ENCODE measurements at places on chromosomes 11 and 22. TPM values are rescaled to one million over a fixed set of nuclear protein-coding genes. Genes with fewer than 3 reads are reported as not detected.

DNA sequence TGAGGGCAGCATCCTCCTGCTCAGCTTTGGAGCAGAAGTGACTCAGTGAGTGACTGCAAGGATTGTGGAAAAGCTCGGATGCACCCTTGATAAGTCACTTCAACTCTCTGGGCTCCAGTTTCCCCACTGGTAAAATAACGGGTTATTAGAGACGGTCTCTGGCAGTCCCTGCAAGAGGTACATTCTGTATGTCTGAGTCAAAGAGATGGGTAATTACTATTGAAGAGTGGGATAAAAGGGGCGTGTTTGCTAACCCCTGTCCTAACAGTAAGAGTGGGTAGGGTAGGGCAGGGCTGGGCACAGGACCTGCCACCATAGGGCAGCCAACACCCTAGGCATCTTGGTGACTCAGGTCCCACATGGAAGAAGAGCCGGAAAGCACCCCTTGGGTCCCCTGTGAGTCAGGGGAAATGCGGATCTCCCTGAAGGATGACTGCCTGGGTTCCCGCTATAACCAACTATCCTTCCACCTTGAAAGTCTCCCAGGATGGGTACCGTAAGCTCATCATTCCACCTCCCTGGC lies 7.3 kb upstream of the AHNAK start:
- DNase-seq: no peak

GRCh38 chr11:101458161-101458560 lies 125.6 kb downstream of the TRPC6 start:
- DNase-seq: no peak

- no peak for DNase-seq
These were observed 9.2 kb downstream of the TAB1 start for GRCh38 chr22:39408807-39409206.

The DTX4 gene
- 58.7 TPM for total RNA-seq

- no peak for DNase-seq
These were observed 2.4 kb upstream of the SGSM3 start for GRCh38 chr22:40368016-40368415.

The TSSK2 gene
- not detected for total RNA-seq

DNA sequence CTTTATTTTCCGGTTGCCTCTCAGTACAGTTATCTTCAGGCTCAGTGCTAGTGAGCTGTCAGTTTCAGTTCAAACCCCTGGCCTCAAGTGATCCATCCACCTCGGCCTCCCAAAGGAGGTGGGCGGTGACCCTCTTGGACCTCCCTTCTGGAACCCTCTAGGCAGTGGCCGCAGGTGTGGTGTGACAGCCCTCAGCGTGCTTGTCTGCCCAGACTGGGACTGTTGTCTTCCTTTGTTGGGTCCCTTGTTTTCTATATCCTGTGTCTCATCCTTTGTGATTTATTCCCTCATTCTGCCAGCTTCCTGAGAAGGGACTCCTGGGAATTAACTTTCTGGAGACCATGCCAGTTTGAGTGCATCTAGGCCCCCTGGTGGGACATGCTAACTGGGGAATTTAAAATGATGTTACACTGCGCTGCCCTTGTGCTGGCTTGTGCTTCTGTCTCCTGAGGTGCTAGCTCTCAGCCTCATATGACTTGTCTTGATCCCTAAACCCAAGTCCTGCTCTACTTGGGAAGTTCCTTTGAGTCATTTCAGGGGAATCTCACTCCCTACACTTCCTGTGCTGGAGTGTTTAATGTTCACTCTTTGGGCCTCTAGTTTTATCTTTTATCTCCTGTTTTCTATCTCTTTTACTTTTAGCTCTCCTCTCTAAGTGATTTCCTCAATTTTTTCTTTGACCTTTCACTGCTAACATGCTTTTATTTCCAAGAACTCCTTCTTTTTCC lies 19.4 kb downstream of the MED15 start:
- DNase-seq: no peak

DNA sequence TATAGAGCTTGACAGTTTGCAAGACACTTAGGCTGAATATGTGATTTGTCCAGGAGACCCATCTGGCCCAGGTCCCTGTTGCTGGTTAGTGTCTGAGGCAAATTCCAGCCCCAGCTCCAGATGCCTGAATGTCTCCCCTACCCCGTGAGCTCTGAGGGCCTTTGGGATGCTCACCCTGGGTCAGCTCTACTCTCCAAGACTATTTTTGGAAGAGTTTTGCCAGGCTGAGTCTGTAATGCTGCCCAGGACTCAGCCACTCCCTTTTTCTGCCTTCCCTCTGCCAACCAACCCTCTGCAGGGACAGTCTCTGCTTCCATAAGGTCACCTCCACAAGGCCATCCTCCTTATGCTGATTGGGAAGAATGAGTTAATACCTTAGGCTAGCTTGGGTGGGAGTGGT lies 66.3 kb downstream of the CABIN1 start:
- no peak for DNase-seq

The SLC22A8 gene
- total RNA-seq: not detected

DNA sequence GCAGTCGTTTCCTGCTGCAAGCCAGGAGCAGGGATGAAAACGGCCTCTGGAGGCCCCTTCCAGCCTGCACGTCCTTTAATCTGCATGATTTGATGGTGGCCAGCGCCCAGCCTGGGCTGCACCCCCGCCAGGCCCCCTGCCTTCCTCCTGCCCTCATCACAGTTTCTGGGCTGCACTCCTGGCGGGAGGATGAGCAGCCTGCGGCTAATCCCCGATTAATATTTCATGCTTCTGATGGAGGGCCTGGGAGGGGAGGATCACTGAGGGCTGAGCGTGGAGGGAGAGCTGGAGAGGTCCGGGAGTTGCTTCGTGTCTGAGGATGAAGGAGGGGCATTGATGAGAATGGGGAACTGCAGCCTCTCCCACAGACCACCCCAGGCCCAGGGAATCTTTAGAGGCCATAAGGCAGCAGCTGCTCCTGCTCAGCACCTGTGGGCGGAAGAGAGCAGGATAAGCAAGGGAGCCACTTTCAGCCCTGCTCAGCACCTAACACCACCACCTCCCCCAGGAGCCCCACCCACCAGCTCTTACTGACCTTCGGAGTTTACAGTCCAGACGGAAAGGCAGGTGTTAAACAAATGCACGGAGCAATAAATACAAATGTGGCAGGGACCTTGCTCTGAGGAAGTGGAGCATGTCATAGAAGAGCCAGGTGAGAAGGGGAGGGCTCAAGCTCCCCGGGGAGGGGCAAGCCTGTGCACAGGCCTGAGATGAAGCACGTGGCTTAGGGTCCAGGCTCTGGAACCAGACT lies 135.0 kb upstream of the NECTIN1 start:
- peak; percentile 23 for DNase-seq

The HEPHL1 gene
- total RNA-seq: not detected

- DNase-seq: no peak
These were observed 5.4 kb upstream of the OR52L1 start for GRCh38 chr11:5992150-5992549.

DNA sequence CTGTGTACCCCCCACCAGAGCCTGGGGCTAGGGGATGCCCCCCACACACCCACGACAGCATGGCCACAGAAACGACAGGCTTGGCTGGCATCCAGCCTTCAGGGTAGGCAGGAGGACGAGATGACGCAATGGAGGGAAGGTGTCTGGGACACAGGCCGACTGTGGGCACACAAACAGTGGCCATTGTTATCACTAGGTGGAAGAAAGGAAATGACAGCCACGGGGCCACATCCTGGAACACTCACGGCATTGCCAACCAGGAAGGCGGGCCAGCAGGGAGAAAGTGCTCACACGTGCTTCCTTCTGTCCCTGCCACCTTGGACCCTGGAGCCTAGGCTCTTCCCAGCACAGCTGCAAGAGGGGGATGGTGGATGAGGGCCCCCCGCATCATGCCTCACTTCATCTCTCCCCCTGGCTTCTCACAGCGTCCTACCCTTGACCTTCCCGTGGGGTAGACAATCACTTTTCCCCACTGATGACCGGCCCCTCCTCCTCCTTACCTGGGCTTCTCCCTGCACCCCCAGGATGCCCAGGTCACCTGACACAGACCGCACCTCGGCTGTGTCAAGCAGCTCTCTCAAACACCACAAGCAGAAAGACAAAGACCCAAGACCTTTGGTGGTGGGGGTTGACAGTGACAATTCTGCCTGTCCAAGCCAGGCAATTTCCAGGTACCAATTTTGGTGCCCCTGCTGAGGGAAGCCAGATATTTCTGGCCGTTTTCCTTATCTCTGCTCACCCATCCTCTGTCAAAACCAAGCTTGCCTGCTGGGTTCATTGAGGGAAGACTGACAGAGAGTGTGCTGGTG lies 8.6 kb downstream of the PLA2G6 start:
- DNase-seq: peak; percentile 80

The SPA17 gene
- total RNA-seq: 9.4 TPM

DNA sequence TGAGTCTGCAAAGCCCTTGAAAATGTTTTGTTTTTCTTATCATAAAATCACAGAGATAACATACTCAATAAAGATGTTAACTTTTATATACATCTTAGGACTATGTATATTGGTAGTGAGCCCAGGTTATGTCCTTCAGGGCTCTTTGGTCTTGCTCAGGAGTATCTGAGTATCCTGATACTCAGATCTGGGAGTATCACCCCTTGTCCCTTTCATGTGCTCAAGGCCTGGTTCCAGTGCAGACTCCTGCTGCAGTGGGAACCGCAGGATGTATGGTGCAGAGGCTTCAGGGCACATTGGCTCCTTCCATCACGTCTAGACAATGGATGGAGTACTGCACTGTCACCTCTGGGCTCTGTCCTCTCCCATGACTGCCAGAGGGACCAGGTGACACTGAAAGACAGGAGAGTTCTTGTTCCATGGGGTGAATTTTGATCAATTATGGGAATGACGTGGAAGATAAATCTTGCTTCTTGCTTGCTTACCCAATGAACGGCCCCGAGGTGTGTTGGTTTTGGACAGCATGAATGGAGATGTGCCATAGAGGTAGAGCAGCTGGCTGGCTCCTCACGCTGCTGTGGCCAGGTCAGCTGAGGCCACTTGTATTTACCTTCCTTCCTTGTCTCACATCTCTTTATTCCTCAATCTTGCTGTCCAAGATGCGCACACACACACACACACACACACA lies 215.5 kb downstream of the ARHGAP42 start:
- DNase-seq: no peak

The GTSE1 gene
- not detected for total RNA-seq

The PRDM11 gene
- 13.1 TPM for total RNA-seq

GRCh38 chr11:134015556-134015955 lies 53.3 kb upstream of the JAM3 start:
- DNase-seq: no peak

The LRRC74B gene
- total RNA-seq: 1.9 TPM

DNA sequence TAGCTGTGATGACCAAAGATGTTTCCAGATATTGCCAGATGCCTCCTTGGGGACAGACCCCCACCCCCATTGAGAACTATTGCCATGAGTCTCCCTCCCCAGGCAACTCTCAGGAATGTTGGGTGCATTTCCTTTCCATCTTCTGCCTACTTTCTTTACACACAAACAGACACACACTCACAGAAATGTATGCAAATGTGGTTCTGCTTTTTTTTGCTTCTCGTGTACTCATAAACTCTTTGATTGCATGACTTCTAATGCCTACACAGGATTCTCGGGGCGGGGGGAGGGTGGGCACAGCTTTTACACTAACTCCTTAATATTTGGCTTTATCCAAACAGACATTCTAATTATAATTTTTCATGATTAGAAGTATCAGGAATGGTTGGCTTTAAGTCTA lies 53.3 kb upstream of the SUSD2 start:
- no peak for DNase-seq

The DYNC2H1 gene
- total RNA-seq: 11.1 TPM

DNA sequence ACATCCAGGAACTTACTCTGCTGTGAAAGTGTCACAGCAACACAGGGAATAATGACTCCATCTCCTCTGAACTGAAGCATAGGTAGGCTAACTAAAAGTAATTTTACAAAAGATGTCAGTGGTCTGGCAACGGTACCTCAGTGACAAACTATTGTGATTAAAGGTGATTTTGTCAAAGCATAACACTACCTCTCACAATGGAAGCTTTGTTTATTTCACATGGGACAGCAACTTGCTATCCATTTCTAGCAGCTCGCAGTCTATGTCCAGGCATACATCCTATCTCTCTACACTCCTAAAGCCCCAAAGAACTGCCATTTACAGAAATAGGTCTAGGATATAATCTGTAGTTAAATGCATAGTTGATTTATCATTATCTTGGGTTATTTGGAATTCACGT lies 163.0 kb downstream of the KIRREL3 start:
- no peak for DNase-seq

DNA sequence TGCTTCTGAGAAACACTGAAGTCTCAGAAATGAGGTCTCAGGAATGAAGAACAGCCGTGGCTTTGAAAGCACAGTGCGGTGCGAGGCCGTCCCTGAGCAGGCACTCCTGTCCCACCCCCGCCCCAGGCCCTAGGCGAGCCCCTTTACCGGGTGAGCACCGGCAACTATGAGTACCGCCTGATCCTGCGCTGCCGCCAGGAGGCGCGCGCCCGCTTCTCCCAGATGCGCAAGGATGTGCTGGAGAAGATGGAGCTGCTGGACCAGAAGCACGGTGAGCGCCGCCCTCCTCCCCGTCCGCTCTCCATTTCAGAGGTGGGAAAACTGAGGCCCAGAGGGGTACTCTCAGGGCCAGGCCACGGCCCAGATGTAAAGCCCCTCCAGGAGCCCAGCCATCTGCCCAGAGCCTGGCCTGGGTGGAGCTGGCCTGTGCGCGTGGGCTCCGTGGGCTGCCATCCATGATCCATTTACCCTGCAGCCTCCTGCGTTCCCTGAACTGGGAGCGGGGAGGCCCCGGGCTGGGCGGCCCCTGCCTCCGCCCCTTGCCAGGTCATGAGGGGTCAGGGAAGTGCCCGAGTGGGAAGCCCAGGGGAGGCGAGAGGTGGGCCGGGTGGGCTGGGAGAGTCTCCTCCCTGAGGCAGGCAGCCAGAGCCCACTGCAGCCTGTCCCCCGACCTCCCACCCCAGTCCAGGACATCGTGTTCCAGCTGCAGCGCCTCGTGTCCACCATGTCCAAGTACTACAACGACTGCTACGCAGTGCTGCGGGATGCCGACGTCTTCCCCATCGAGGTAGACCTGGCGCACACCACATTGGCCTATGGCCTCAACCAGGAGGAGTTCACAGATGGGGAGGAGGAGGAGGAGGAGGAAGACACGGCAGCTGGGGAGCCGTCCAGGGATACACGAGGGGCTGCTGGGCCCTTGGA lies 9.5 kb downstream of the SLC16A8 start:
- peak; percentile 85 for DNase-seq

DNA sequence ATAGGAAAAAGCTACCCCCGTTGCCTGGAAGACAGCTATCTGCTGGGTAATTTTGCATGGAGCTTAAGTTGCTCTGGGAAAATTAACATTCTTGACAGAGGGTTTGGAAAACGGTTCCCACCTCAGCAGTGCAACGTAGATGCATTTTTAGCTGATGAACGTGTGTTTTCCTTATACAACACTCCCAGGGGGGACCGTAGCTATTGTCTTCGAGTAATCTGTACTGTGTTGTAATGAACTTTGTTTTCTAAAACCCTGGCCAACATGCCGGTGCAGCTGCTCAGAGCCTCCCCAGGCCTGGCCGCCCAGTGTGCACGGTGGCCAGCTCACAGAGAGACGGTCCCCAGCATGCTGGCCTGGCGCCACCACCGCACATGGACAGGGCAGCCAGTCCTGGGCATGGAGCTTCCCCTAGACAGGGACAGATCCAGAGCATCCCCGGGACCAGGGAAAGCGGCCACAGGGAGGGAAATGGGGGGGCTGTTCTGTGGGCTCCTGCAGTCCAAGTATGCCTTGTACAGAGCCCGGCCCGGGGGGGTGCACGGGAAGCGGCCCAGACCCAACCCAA lies 2.2 kb downstream of the TNNT3 start:
- peak; percentile 84 for DNase-seq

The KCNK7 gene
- not detected for total RNA-seq

The TBX10 gene
- total RNA-seq: not detected

The GPR83 gene
- total RNA-seq: not detected

The LYVE1 gene
- total RNA-seq: 105 TPM
